Activated T-helper 2 cell treated with anti-CD3 and anti-CD28 coated beads, Interferon-gamma antibody, Interleukin-2, Interleukin-4, amounts not matched to agents 10 μg/mL and 5 μg/mL and 100 μg/mL, durations not matched to agents 14 hours and 24 hours and 36 hours (primary cell): ENCODE measurements at places on chromosomes 2 and 18.

DNA sequence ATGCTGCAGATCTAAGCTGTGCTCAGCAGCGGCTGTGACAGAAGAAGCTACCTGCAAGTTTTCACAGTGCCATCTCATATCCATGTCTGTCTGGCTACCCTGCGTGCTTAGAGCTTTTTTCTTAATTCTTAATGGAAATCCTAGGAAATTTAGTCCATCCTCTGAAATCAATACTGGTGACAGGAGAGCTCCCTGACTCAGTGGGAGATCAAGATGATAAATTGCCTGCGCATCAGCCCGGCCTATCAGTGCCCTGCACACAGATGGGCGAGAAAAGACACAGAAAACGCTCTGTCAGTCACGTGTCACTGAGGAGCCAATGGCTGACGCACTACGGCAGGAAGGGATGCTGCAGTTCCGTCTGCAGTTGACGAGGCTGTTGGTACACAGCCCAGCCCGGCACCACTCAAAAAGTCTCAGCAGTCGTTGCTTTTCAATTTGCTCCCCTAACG, 819.6 kb upstream of the FSHR start:
- DNase-seq = peak; percentile 56

DNA sequence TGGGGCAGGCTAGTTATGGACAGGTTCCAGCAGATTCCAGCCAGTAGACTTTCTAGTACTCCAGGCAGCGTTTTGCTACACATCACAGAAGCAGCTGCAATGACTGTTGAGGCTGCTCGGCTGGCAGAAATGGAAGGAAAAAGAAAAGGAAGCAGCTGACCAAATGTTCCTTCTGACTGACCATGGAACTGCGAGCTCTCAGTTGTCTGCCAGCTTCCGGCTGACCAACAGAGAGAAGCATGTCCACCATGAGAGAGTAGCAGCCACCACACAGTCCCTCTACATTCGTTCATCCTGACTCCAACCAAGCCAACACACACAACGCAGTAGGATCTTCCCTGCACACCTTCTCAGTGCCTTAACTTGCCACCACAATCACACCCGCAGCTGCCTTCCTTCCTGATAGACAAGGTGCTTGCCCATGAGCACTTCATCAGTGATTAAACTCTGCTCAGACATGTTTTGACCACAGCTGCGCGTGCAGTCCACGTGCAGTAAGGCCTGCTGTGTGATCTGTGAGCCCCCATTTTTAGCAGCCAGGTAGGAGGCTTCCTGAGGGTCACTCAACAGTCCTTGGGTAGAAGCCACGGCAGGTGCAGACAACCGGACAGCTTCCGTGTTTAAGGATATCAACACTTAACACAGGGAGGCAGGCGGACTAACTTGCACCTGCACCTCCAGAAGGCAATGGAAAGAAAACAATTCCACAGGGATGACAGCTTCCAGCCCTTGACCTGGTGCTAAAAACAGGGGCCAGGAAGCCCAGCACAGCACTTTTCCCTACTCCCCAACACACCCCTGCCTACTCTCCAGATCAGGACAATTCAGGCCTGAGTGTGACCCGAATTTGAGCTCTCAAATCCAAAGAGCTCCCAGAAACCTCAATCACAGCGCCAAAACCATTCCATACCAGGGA, 996 bp downstream of the TGFBRAP1 start:
- DNase-seq = no peak

GRCh38 chr2:206083602-206084438, 2.2 kb downstream of the INO80D start:
- DNase-seq = peak; percentile 15

GRCh38 chr2:73253901-73254300, 19.8 kb downstream of the CCT7 start:
- DNase-seq = no peak

DNA sequence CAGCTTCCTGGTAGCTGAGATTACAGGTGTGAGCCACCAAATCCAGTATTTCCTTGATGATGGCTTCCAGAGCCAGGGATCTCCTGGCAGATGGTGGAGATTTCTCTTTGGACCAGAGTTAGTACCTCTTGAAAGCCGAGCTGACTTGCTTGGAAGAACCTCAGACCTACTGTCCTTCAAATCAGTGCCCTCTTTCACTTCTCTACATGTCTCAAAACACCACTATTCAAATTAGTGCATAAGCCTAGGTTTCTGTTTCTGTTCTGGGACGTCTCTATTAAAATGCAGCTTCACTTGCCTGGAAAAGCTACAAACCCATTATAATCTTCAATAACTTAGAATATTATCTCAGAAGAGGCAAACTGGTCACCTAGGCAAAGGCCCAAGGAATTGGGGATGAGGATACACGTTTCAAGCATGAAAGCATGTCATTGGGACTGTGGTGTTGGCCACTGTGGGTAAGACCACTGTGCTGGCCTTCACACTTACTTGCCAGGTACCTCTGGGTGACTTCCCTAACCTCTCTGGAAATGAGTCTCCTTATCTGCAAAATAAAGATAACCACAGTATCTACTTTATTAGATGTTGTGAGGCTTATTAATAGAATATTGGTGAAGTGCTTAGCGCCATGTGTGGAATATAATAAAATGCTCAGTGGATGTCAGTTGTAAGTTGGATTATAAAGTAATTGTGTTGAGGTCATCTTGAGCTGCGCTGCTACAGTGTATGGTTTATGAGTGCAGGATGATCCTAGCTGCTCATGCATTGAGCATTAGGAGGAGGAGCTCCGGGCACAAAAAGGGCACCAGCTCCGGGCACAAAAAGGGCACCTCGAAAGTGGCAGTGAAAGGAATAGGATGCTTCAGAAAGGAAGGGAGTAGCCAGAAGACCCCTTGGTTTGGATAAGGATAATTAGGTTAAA, 84.5 kb downstream of the DOCK10 start:
- DNase-seq = no peak

DNA sequence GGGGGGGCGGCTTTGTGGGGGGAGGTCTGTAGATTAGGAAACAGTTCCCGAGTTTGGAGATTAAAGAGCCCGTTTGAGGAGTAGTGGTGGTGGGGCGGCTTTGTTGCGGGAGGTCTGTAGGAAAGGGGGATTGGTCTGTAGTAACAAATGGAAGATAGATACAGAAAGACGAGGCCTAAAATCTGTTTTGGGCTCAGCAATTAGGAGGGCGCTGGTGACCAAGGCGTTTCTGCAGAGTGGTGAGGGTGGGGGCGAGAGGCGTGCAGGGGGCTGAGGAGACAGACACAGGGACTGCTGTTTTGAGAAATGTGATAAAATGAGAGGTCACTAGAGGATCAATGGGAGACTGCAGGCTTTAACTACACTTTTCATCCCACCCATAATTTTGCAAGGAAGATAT, 1.6 kb upstream of the ADNP2 start:
- DNase-seq = no peak

GRCh38 chr2:71831193-71831577, 316.5 kb downstream of the CYP26B1 start:
- DNase-seq = no peak

GRCh38 chr2:16774091-16774490, 108.5 kb upstream of the CYRIA start:
- DNase-seq = no peak

- no peak for DNase-seq
These were observed 119.4 kb downstream of the CYRIA start for GRCh38 chr2:16546128-16546754.

DNA sequence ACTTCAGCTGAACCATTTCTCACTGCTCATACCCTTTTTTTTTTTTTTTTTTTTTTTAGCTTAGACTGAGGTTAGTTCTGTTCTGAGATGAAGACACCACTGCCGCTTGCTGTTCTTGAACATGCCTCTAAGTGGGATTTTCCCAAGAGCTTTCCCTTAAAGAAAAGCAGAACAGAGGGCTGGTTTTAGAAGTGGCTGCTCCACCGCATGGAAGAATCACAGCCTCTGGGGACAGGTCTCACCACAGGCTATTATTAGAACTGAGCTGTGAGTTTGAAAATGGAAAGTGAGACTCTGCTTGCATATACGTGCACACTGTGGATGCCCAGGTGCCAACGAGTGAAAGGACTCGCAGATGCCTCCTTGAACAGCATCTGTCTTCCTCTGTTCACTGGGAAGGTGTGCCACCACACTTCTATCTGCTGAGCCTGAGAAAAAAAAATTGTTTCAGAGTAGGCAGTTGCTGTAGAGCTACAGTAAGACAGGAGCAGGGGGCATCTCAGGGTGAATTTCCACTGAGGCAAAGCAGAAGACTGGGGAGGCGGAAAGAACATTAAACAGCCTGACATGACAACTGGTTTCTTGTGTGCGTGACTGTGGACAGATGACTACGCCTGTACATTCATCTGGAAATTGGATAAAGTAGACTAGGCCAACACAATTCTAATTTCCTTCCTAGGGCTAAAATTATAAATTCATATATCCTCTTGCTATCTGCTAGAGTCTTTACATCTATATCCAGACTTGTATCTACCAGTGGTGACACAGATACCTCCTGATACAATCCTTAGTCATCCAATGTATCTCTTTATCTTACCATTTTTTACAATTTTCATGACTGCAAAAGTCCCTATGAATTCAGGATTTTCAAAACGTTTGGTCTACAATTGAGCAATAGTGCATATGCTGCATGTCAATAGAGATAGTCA, 1045.7 kb upstream of the CELF4 start:
- DNase-seq = no peak

GRCh38 chr2:26652361-26653041, 11.3 kb upstream of the CIB4 start:
- DNase-seq = no peak

DNA sequence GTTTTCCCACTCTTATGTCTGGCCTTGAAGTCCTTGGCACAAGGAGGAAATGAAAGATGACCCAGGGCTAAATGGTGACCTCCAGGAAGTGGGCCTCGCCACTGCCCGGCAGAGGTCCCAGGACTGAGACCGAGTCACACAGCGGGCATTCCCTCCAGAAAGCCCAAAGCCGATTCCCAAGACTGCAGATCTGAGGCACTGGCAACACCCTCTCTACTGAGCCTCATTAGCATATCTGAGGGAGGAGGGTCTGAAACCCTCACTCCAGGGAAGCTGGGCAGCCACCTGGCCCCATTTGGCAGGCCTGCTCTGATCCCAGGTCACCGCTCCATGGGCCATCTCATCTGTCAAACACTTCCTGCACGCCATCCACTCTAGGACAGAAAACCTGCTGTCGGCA, 29.1 kb downstream of the FAM178B start:
- DNase-seq = no peak

DNA sequence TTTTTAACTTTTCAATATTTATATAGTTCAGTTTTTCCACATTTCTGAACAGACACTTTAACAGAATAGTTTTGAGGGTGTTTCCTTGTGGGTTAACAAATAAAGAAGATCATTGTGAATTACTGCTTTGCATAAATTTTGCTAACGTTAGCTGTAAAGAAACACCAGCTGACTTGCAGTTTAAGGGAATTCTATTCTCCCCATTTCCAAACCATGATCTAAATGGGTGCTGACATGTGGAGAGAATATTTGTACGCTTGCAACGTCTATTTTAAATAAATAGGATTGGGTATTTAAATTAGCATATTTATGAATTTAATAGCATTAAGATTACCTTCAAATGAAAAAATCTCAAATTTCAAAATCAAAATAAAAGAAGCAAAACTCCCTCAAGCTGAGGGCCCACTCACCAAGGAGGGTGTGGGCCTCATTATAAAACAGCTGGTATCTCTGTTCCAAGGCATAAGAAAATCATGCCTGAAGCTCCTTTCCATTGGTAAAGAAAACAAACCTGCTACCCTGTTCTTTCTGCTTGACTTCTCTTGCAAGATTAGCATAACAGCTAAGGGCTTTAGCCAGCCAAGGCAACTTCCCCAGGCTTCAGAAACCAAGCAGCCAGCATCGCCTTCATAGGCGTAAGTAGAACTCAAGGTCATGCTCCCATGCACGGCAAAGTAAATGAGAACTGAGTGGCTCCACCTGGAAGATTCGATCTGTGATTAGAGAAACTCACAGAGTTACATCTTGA, 3.2 kb downstream of the MRO start:
- no peak for DNase-seq

DNA sequence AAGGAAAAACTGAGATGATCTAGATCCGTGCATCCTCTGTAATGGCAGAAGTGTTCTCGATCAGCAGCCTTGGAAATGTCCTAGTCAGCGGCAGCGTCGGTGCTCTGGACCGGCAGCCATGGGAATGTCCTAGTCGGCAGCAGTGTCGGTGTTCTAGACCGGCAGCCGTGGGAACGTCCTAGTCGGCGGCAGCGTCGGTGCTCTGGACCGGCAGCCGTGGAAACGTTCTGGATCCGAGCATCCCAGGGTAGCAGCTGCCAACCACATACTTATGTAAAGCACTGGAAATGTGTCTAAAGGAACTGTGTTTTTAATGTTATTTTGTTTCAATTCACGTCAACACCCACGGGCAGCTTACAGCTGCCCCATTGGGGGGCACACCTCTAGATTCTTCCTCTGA, 58.7 kb downstream of the GBX2 start:
- DNase-seq = no peak

GRCh38 chr18:51135795-51136194, 61.7 kb downstream of the MEX3C start:
- DNase-seq = no peak

GRCh38 chr2:165777522-165778186, 16.4 kb downstream of the GALNT3 start:
- DNase-seq = no peak

GRCh38 chr2:219049282-219049681, 8.0 kb upstream of the CFAP65 start:
- DNase-seq = no peak

DNA sequence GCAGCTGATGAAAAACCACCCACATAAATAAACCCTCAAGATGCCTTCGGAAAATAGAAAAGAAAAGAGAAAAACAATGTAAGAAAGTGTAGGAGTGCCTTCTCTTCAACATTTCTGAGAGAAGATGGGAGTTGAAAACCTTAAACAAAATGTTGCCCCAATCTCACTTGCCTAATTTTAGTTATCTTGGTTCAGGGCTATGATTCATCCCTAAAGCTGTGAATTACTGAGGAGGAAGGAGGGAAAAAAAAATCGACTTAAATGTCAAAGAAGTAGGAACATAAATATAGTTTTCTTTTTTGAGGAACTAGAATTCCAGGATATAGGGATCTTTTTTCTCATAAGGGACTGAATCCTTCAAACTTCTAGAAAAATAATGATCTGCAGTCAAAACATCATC, 360.3 kb downstream of the TGIF1 start:
- no peak for DNase-seq

GRCh38 chr2:54543733-54544396, 87.7 kb downstream of the SPTBN1 start:
- no peak for DNase-seq

GRCh38 chr2:100803334-100803733, 16.6 kb upstream of the NPAS2 start:
- no peak for DNase-seq

GRCh38 chr2:224145751-224146355, 106.8 kb upstream of the SERPINE2 start:
- DNase-seq = no peak

GRCh38 chr18:11980163-11980493, 1.2 kb upstream of the IMPA2 start:
- DNase-seq = no peak

- no peak for DNase-seq
These were observed 306.9 kb downstream of the BCL11A start for GRCh38 chr2:60246583-60246982.
